ENCODE measurements at places on chromosomes 5 and 9.

DNA sequence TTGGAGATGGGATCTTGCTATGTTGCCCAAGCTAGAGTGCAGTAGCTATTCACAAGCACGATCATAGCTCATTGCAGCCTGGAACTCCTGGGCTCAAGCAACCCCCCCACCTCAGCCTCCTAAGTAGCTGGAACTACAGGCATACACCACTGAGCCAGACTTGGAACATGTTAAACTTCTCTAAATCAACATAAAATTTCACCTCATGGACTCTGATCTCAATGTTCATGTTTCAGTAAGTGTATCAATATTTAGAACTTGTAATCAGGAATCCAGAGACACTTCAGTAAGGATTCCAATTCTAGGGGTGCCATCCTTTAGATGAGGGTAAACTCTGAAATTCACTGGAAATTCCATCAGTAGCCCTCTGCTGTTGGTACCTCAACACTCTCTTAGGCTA lies 6.8 kb downstream of the GNE start:
- DNase-seq = no peak

GRCh38 chr9:100322954-100323536 lies 29.7 kb downstream of the TEX10 start:
- DNase-seq = peak; percentile 16

DNA sequence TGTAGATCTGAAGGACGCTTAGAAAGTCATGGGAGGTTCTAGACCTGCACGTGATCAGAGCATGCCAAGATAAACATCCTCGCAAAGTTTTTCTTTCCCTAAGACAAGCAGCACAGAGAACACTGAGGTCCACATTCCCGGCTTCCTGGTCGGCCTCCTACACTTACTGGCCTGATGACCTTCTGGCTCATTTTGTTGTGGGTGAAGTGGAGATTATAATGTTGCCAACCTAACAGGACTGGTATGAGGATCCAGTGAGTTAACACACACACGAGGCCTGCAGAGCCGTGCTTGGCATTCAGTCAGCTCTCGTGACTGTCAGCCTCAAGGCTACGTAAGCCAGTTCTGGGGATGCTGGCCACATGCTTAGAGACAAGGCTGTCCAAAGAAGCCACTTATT lies 186.0 kb downstream of the TENT4A start:
- DNase-seq = no peak

DNA sequence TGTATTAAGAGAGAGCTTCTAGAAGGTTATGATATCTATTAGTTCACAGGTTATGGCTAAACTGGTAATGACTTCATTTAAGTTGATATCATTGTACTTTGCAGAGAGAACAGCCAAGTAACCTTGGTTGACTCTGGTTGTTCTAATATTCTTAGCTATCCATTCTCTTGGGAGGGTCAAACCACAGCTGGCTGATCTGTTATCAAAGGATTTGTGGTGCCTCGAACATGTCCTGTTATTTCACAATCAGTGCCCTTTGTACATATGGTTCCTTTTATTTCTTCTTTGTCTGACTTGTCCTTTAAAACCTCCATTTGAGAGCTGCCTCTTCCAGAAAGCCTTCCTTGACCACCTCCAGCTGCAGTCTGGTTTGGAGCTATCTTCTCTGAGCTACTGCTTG lies 61.7 kb downstream of the PDE8B start:
- DNase-seq = no peak

GRCh38 chr5:95962785-95963184 lies 1.1 kb upstream of the ELL2 start:
- DNase-seq = no peak

DNA sequence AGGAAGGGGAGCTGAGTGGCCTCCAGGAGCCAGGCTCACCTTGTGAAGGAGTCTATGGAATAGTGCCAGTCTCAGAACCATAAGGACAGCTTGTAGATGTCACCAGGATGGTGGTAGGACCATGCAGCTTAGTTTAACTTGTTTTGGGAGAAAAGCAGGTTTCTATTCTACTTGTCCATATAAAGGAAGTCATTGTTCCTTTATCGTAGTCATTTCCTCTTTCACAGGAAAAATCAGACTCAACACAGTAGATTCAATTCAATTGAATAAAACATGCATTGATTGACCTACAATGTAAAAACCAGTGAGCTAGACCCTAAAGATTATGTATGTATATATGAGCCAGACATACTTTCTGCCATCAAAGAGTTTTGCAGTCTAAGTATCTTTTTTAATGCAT lies 53.3 kb downstream of the MEGF10 start:
- DNase-seq = no peak

All from stimulated activated CD4-positive, alpha-beta T cell treated with anti-CD3 and anti-CD28 coated beads, Interleukin-4, amount 100 ng/mL, for 1 hour (primary cell).